ENCODE measurements at places on chromosomes 11 and 22.

DNA sequence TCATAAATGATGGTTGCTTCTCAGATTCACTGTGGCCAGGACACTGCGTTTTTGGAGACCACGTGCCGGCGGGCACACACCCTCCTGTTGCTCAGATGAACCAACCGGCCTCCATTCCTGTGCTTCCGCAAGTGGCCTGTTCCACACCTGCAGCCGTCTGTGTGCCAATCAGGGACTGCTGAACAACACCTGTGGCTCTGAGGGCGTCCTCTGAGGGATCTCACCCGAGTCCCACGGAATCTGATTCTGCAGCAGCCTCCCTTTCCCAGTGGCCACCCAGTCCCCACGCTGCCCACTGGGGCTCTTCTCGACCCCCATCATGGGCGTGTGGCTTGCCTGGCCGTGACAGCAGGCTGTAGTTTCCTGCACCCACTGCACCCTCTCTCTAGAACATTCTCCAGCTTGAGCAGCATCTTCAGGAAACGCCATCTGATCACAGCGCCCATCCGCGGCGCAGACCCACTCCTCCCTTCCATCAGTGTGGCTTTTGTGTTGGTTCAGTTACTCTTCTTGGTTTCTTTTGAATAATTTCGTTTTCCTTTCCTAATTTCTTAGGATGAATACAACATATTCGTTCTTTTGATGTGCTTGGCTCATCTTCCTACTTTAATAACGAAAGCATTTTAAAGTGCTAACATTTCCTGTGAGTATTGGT lies 100.3 kb upstream of the SLC22A12 start:
- DNase-seq, result no peak

- DNase-seq, result no peak
Measured at GRCh38 chr11:93225662-93226061, 27.9 kb upstream of the SLC36A4 start.

DNA sequence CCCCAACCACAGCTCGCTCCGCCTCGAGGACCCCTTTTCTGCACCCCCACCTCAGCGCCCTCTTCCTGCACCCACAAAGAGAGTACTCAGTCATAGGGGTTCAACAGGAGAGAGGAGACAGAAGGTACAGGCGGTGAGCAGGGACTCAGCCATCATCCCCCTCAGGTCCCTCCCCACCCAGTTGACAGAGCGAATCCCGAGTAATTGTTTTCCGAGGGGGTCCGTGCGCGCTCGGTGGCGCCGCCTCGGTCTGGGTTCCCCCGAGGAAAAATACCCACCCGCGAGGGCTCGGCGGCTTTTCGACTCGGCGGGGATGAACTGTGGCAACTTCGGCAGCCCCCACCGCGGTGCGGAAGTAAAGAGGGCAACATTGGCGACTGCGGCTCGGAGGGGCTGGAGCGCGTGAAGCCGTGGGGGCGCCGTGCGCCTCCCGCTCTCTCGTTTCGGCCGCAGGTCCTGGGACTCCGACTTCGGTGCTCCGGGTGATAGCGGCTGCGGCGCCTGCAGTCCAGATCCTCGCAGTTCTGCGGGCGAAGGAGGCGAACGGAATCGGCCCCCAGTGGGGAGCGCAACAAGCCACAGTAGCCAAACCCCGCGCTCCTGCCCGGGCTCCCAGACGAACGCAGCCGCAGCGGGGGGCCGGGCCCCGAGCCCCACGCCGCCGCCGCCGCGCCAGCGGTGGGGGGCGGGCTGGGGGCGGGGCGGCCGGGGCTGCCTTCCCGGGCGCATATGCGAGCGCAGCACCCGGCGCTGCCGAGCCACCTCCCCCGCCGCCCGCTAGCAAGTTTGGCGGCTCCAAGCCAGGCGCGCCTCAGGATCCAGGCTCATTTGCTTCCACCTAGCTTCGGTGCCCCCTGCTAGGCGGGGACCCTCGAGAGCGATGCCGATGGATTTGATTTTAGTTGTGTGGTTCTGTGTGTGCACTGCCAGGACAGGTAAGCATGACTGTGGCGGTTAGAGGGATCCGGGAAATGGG lies at the start of gene NELL1:
Gene NELL1, plus strand, starts transcription at position 743 of the 976 bp plus-strand sequence.
- DNase-seq, result no peak

GRCh38 chr11:107218123-107219013 lies 200.1 kb upstream of the GUCY1A2 start:
- DNase-seq, result no peak

DNA sequence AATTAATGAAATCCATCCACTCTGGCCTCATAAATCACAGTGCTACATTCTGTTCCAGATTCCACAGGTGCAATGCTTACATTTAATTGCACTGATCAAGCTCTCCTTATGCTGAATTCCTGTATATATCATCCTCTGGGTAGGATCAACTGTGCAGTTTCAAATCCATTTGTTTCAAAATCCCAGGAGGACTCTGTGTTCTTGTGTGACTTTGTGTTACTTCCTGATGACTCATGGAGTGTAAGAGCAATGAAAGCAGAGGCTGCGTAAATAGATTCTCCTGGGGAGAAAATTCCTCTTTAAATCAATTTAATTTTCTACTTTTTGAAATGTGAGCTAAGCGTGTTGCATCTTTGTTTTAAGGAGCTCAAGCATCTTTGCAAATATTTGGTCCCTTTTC lies 752.7 kb downstream of the METTL15 start:
- DNase-seq, result no peak

- DNase-seq, result no peak
Measured at GRCh38 chr11:15968461-15969130, 387.8 kb downstream of the SOX6 start.

- no peak for DNase-seq
Measured at GRCh38 chr11:46850829-46851380, 4.8 kb upstream of the CKAP5 start.

GRCh38 chr11:235997-236773 lies at the start of gene SIRT3:
Gene SIRT3 (minus strand): TSS chr11:236342. CDS start chr11:236328, 14 bp downstream.
- peak; percentile 88 for DNase-seq
